ENCODE measurements at places on chromosomes 6 and 20.

- peak; percentile 21 for DNase-seq
Measured at GRCh38 chr20:1803061-1803931, 91.9 kb upstream of the SIRPA start.

GRCh38 chr6:135904666-135905065, 53.2 kb downstream of the PDE7B start:
- DNase-seq: no peak

GRCh38 chr6:159808647-159809046, 8.6 kb downstream of the PNLDC1 start:
- no peak for DNase-seq

- DNase-seq: no peak
Measured at GRCh38 chr6:86563197-86563596, 374.1 kb upstream of the HTR1E start.

GRCh38 chr6:159104163-159104925, 59.6 kb upstream of the TAGAP start:
- peak; percentile 87 for DNase-seq

DNA sequence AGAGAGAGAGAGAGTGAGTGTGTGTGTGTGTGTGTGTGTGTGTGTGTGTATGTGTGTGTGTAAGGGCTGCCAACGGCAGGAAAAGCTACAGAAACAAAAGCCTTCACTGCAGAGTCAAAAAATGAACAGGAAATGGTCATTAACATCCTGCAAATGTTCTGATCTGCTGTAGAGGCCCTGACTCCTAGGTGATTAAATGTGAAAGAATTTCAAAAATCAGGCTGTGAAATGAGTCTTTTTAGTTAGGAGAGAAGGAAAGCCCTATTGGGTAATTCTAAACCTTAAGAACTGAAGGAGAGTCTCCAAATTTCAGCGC, 166.5 kb upstream of the MYLIP start:
- DNase-seq: peak; percentile 2

DNA sequence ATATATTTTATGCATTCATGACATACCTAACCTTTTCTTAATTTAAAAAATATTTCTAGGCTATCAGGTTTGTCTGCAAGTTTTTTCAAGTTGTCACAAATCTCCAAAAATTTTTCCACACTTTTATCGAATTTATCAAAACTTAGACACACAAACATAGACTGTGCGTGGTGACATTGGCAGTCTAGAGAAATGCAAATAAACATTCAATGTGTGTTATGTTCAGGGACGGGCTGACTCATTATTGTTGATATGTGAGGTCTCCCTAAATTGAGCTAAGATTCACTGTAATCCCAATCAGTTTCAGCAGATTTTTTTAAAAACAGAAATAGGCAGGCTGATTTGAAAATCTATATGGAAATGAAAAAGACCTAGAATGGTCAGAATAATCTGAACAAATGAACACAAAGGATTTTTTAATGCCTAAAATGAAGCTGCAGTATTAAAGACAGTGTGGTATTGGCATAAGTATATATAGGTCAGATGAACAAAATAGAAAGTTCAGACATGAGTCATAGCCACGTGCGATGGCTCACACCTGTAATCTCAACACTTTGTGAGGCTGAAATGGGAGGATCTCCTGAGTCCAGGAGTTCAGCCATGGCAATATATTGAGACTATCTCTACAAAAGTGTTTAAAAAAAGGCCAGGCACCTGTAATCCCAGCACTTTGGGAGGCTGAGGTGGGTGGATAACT, 19.2 kb downstream of the BLTP3A start:
- no peak for DNase-seq

- no peak for DNase-seq
Measured at GRCh38 chr20:19880256-19881079, 122.4 kb downstream of the RIN2 start.

- DNase-seq: no peak
Measured at GRCh38 chr20:41394081-41394480, 27.5 kb upstream of the EMILIN3 start.

DNA sequence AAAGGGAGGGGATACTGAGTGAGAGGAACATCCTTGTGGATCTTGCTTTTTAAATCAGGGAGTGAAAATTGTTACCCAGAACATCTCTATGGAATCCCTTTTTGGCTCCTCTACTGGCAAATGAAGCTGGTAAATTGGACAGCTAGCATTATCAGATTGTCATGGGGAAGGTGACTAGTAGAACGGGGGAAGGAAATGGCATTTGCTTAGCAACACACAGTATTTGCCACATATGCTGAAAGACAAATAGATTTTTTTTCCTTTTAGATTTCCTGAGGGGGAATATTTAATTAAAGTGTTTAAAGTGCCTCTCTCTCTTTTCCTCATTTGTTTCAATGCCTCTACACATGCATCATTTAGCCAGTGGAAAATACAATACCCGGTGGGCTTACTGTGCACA, 573.5 kb downstream of the BCKDHB start:
- no peak for DNase-seq

GRCh38 chr20:52913650-52914387, 58.3 kb upstream of the TSHZ2 start:
- no peak for DNase-seq

GRCh38 chr20:17833036-17833674, 133.4 kb downstream of the BANF2 start:
- DNase-seq: no peak

- DNase-seq: no peak
Measured at GRCh38 chr20:63974402-63975200, 4.8 kb downstream of the SAMD10 start.

GRCh38 chr6:15441215-15441868, 195.5 kb downstream of the JARID2 start:
- peak; percentile 57 for DNase-seq

DNA sequence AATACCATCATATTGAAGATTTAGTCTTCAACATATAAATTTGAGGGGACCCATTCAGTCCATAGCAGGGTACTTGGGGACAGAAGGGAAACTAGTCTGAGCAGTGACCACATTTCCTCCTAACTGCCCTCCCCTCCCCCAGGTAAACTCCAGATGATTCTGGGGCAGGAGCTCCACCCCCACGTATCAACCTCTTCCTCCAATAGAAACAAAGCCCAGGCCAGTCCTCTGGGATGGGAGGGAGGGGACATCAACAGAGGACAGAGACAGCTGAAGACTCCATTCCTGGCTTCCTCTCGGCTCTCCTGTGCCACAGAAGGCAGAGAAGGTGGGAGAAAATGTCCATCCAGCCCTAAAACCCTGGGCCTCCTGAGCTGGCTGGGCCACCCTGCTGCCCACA, 85.0 kb upstream of the TOP1 start:
- DNase-seq: no peak

DNA sequence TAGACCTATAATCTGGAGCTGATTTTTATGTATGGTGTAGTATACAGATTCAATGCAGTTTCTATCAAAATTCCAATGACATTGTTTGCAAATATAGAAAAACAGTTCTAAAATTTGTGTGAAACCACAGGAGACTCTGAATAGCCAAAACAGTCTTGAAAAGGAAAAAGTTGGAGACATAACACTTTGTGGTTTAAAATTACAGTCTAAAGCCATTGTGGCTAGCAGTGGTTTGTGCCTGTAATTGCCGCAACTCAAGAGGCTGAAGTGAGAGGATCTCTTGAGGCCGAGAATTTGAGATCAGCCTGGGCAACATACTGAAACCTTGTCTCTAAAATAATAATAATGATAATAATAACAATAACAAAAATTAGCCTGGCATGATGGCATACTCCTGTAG, 213.7 kb downstream of the CDKAL1 start:
- DNase-seq: no peak

GRCh38 chr6:167975458-167975857, 22.0 kb upstream of the KIF25 start:
- no peak for DNase-seq

DNA sequence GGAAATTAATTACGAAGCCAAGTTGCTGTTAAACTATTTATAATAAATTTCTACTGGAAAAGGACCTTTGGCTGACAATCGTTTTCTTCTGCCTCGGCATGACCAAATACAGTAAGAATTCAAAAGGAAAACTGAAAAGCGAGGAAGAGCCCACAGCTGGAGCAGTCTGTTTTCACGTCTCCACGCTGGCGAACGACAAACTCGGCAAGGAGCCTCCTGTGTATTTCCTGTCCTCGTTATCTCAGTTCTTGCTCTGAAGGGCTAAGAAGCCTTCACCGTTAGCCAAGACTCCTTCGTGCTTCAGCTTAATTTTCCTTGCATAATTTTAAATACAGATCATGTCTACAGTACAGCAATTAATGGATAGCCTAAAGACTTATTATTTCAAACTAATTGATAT, 214.3 kb upstream of the PLCB4 start:
- DNase-seq: no peak

- no peak for DNase-seq
Measured at GRCh38 chr6:92538275-92538674, 881.1 kb downstream of the EPHA7 start.

- no peak for DNase-seq
Measured at GRCh38 chr20:48722002-48722731, 105.6 kb downstream of the PREX1 start.

DNA sequence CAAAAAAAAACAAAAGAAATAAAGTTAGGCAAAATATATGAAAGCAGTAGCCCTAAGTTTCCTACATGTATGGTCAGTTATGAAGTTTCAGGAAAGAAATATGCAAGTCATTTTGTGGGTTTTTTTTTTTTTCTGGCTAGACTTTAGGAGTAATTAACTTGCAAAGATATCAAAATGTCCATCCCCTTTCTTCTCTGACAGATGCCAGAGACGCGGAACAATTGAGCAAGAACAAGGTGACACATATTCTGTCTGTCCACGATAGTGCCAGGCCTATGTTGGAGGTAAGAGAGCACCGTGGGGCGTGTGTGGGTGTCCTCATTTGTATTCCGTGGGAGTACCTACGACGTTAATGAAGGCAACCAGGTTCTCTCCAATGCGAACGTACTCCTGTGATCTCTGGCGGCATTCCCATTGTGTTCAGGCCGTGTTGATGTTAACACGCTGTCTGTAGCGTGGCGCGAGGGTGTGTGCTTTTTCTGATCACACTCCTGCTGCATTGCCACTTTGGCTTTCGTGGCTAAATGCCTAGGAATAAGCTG, 19.5 kb downstream of the DUSP22 start:
- DNase-seq: no peak

GRCh38 chr6:24694198-24694597, 24.8 kb downstream of the C6orf62 start:
- no peak for DNase-seq

- no peak for DNase-seq
Measured at GRCh38 chr6:133899556-133899955, 10.6 kb downstream of the TCF21 start.

- DNase-seq: no peak
Measured at GRCh38 chr20:10470276-10470675, 35.2 kb downstream of the SLX4IP start.

DNA sequence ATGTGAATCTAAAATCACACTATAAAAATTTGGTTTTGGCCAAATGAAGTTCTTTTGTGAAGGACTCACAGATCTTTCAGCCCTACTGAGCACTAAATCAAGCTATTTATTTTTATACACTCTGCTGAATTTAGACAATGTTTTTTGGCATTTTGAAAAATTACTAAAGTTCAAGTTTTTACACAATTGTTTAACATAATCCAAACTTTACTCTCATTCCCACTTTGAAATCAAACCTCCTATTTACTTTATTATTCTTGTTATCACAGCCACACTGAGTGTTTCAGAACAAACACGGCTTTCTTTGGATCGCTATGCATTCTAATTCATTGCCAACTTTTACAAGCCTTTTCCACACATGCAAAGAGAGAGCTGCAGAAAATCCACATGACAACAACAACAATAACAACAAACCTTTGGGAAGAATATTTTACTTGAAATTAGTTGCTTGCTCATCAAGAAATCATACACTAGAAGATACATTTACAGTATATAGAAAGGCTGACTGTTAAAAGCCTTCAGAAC, 49.1 kb upstream of the TMEM30A start:
- no peak for DNase-seq

DNA sequence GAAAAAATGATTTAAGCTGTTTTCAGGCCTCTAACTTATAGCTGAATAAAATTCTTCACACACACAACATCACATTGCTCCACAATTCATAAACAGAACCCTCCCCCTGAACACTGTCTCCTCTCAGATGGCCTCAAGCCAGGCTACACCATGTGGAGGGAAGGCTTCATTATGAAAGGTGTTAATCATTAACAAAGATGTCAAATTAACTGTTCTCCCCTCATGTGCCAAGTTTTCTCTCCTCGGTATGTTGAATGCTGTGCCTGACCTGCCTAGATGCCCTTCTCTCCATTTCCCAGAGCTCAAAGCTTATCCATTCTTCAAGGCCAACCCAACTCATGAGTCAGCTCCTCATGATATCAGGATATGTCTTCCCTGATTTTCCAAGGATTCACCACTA, 210.4 kb downstream of the GMDS start:
- DNase-seq: no peak

DNA sequence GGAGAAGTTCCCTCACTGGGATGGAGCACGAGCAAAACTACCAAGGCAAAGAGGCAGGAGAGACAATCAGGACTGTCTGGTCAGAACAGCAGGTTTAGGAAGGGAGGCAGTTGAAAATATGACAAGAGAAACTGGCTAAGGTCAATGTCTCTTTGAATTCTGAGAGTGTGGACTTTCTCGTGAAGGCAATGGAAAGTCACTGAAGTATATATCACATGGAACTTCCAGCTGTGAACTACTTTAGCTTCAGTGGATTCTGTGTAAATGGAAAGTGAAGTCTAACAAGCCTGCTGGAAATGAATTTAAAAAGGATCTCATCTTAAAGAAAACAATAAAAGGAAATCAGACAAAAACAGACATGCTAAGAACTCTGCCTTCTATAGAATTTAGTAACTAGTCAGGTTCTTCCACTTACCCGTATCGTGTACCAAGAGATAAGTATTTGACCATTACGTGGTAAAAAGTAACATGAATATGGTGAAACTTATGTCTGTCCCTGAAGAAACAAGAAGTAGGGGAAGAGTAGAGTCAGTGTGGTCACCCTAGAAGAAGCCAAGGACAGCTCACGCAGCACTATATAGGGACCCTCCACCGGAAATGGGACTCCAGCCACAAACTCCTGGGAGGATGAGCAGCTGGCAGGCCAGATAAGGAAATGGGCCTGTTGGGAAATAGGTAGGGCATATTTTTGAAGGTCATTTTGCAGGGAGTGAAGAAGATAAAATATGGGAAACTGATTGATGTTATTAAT, 123.4 kb downstream of the MAP7 start:
- DNase-seq: no peak

- DNase-seq: no peak
Measured at GRCh38 chr20:51460569-51461265, 81.8 kb downstream of the NFATC2 start.

DNA sequence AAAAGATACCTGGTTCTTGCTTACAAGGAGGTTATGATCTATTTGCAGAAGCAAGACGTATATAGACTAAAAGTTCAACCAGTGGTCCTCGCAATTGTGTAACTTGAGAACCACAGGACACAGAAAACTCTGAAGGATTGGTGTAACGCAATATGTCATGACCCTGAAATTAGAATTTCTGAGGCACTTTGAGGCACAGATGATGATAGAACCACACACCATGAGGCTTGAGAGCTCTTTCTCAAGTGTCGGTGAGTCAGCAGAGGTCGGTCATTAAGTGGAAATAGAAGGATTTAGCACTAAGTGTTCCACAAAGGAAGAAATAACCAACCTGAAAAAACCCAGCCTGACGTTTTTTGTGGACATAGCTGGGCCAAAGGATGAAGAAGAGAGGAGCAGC, 15.3 kb upstream of the CCN2 start:
- DNase-seq: no peak

- DNase-seq: no peak
Measured at GRCh38 chr20:58630063-58630462, 21.0 kb upstream of the STX16 start.

All from CD4-positive, alpha-beta T cell treated with Interleukin-17A for 1 hour (primary cell).